Glomerular endothelial cell (primary cell): ENCODE measurements at places on chromosomes 2 and 18. TPM values are rescaled to one million over a fixed set of nuclear protein-coding genes. Genes with fewer than 3 reads are reported as not detected.

DNA sequence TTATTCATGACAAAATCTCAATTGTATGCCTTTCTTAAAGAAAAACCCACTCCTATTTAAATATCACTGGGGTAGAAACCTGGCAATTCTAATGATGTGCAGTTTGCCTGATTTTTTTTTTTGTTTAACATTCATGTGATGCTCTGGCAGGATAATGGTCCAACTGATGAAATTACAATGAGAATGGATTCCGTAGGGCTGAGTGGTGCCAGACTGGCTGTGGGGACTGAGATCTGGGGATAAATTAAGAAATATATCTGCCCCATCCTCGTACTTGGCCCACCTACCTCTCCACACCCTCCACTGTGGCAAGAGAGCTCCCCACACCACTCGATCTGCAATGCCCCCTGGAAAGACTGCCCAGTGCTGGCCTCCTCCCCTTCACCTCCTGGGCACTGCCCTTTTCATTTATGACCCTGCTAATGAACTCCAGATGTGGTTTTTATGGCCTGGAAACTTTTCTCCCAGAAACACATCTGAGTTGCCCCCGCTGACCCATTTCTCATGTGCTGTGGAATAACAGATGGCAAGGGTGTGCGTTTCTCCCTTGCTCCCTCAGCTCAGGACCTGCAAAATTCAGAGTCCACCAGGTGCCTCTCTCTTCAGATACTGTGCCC is 33.0 kb upstream of the RPL37A start:
- no peak for DNase-seq

DNA sequence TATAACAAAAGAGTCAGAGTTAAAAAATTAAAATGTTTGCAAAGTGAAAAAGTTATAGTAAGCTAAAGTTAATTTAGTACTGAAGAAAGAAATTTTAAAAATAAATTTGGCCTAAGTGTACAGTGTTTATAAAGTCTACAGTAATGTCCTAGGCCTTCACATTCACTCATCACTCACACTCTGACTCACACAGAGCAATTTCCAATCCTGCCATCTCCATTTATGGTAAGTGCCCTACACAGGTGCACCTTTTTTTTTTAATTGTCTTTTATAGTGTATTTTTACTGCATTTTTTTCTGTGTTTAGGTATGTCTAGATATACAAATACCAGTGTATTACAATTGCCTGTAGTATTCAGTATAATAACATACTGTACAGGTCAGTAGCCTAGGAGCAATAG is 562.9 kb downstream of the PIK3C3 start:
- no peak for DNase-seq

GRCh38 chr2:106053116-106053515 is 141.0 kb downstream of the UXS1 start:
- DNase-seq = no peak

DNA sequence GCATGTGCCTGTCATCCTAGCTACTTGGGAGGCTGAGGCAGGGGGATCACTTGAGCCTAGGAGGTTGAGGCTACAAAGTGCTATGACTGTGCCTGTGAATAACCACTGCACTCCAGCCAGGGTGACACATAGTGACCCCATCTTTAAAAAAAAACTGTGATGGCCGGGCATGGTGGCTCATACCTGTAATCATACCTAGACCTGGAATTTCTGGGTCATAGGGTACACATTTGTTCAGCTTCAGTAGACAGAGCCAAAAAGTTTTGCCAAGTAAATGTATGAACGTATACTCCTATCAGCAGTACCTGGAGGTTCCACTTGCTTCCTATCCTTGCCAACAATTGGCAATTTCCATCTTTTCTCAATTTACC is 6.4 kb upstream of the IGFBP2 start:
- DNase-seq = no peak

DNA sequence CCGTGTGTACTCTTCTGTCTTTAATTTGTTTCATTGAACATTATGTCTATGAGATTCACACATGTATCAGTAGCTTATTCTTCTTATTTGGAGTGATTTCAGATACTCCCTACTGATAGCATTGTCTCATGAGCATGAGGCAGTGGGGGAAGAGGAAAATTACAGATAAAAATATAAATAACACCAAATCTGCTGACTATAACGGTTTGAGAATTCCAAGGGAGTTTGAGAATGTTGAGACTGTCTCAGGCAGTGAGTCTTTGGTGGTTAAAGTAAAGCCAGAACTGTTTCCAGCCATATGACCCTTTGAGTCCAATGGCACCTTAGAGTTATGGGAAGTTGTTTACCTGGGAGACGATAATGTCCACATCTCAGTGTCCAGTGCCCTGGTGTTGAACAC is 72.5 kb upstream of the KCNE4 start:
- no peak for DNase-seq

GRCh38 chr2:101012706-101013181 is 10.7 kb downstream of the RPL31 start:
- no peak for DNase-seq

- no peak for DNase-seq
Observed at GRCh38 chr2:84055816-84056215, 403.3 kb downstream of the SUCLG1 start.

DNA sequence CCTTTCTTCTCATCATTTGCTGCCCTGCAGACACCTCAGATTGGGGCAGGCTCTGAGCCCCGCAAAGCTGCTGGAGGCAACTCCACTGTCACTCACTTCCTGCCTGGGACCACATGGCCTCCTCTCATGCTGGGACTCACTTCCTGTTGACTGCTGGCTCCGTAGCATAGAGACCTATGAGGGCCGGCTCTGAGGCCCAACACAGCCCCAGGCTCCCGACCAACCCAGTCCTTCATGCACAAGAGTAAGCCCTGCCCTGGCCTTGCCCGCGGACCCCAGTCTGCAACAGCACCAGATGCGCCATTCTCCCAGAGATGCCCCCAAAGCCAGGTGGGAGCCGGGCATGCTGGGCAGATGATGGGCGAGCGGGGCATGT is 55.7 kb downstream of the DNMT3A start:
- no peak for DNase-seq

DNA sequence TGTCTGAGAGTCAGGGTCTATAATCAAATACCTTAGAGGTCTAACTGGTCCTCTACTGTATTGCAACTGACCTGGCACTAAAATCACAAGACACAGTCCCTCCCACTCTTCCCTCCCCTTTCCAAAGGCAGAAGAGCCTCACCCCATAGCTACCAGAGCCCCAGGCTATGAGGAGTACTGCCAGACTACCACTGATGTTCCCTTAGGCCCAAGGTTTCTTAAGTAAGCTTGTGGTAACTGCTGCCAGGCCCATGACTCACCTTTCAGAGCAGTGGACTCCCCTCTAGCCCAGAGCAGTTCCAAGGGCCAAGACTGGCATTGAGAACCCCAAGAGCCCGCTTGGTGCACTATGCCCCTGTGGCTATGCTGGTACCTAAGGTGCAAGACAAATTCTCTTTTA is 1193.4 kb downstream of the DSC3 start:
- no peak for DNase-seq

IFT172 gene
- 13.9 and 26.8 TPM in 2 replicates for total RNA-seq
